Epithelial cell of esophagus (primary cell): ENCODE measurements at places on chromosomes 7 and 10.

- DNase-seq, result no peak
These were observed 144.6 kb downstream of the PRKAG2 start for GRCh38 chr7:151732292-151732691.

DNA sequence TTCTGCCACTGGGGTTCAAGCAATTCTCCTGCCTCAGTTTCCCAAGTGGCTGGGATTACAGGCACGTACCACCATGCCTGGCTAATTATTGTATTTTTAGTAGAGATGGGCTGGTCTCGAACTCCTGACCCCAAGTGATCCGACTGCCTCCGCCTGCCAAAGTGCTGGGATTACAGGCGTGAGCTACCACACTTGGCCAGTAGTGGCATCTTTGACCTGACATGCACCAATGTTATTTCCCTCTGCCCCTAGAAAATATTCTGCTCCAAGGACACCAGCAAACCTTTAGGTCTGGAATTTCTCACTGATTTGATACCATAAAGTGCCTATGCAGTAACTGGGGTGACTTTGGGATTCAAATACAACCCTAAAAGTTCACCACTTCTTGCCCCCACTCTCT is 179.4 kb downstream of the ARID5B start:
- DNase-seq, result no peak

DNA sequence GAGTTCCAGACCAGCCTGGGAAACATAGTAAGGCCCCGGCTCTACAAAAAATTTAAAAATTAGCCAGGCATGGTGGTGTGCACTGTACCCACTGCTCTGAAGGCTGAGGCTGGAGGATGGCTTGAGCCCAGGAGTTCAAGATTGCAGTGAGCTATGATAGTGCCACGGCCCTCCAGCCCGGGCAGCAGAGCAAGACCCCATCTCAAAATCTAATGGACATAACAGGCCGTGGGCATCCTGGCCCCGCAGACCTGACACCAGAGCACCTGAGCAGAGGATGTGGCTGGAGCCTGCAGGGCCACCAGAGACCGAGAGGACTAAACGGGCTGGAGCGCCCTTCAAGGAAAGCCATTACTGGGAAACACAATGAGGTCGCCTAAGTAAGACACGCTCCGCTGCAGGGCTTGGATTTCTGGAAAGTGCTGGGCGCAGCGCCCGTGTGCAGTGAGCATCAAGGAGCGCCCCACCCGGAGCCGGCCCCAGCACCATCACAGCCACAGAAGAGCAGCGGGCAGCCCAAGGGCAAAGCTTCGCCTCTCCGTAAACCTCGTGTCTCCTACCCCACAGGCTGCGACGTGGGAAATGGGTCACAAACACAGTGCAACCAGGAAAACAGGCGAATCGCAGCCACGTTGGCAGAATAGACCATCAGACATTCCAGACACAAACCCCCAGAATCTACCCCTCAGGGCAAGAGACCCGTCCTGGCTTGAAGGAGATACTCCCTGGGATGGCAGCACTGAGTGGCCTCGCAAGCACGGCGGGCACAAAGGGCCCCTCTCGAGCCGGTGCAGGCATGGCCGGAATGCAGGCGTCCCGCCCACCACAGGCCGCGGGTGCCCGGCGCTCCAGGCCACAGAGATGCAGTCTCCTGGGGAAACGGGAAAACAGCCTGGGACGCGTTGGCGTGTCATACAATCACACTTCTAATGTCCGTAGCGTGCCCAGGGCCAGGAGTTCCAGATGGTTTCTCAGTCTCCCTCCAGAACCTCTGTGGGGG is 4.9 kb downstream of the RADIL start:
- DNase-seq, result no peak

GRCh38 chr7:68058014-68058413 is 1061.4 kb downstream of the TYW1 start:
- no peak for DNase-seq

GRCh38 chr7:78578686-78579085 is 780.1 kb downstream of the PHTF2 start:
- no peak for DNase-seq

- DNase-seq, result no peak
These were observed 308.3 kb downstream of the PARD3 start for GRCh38 chr10:34506786-34507185.

GRCh38 chr7:38506756-38507155 is 124.4 kb downstream of the AMPH start:
- DNase-seq, result no peak

DNA sequence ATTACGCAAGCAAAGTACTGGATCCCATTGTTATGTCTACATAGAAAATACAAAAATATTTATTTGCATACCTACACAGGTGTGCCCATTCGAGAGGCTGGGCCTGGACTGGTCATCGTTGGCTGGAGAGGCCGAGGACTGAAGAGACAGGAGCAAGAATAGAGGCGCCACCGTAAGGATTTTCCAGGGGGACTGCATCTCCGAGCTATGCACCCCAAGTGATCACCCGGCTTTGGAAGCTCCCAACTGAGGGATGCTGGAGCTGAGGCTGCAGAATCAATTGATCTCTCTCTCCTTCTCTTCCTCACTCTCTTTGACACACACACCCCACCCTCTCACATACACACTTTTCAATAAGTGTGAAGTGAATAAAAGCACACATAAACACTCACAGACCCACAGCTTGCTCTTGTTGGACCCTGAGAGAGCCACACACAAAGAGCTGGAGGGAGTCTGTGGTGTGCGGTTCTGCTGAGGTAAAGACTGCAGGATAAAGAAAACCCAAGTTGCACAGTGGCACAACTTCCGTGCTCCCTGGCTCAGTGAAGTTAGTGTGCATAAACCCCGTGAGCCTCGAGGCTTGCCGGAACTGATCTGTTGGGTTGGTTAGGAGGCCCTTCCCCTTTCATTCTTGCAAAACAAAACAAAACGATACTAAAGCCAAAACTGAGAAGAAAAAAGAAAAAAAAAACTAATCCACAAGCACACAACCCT is at the start of gene AOAH:
TSS of gene AOAH (minus strand) at position 544 of the 714 bp plus-strand sequence. CDS start at position 198, 346 bp downstream.
- peak; percentile 7 for DNase-seq

DNA sequence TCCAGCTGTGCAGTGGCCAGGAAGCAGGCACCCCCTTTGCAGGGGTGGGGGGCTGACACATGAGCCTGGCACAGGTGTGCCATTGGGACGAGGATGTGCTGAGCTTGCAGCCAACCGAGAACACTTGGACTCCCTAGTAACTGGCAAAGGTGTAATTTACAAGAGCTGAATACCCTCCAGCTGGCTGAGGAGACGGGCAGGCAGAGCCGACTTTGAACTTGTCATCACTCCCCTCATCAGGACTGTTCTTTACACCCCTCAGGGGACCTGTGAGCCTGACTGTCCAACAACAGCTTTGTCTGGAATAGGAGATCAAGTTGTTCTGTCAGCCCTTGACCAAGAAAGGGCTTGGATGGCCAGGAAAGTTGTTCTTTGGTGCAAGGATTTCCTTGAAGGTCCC is 61.2 kb downstream of the CDH23 start:
- DNase-seq, result no peak

DNA sequence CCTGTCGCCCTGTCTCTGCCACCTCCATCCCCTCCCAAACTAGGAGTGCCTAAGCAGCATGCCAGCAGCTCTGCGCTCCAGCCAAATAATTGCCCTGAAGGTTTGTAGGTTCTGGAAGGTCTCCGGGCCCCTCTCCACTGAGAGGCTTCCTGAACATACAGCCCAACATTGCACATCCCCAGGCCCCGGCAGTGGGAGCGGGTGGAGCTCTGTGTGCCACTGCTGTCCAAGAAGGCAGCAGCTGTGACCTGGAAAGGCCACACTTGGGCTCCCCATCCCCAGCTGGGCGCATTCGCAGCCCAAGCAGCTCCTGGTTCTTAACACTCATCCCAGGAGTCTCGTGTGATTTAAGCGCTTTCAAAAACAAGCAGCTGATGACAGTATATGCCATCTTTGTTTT is 95.7 kb downstream of the COL13A1 start:
- DNase-seq, result no peak

DNA sequence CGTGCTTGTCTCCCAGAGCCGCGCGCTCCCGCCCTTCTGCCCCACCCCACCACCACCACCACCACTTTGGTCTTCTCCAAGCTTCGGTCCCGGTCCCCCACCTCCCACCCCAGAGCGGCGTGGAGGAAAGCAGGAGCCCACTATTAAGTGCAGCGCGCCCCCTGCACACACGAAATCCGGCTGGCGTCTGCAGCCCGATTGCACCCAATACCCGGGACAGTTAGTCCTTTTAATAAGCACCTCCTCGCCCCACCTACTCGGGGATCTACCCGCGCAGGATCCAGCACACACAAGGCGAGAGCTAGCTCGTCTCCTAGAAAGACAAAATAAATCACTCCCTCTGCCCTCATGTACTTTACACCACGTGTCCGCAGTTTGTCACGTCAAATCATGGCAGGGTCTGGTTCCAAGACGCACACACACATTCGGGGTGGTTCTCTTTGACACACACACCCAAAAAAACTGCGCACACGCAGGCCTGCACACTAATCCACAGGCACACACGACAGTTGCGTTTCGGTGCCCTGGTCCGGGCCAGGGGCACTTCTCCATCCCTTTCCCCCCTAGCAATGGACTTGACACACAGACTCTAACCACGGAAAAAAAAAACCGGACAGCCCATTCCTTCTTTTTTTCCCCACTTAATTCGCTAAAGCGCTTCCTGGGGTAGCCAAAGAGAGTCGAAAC is 1.6 kb downstream of the SFMBT2 start:
- DNase-seq, result no peak

GRCh38 chr10:114821915-114822443 is 399 bp downstream of the FHIP2A start:
- peak; percentile 49 for DNase-seq

- no peak for DNase-seq
These were observed 15.6 kb upstream of the NRP1 start for GRCh38 chr10:33350041-33350440.

- DNase-seq, result peak; percentile 71
These were observed 61.5 kb downstream of the GRB10 start for GRCh38 chr7:50721160-50721559.

DNA sequence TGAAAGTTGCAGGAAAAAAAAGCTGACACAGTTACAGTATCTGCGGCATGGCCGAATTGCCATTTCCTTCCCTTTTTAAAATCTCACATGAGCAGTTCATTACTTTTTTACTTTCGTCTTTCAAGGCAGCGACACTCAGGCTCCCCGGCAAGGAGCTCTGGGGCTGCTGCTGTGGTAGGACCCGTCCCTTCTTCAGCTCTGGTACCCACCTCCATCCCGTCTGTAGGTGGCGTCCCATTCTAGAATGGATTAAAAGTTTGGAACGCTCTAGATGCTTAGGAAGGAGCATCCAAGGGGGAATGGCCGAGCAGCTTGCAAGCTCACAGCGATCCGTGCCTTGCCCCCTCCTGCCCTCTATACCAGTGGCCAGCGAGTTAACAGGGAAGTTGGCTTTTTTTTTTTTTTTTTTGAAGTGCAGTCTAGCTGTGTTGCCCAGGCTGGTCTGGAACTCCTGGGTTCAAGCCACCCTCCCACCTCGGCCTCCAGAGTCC is 22.8 kb upstream of the TTYH3 start:
- peak; percentile 34 for DNase-seq

- no peak for DNase-seq
These were observed 224.5 kb downstream of the LRMDA start for GRCh38 chr10:75655791-75656451.

- DNase-seq, result peak; percentile 95
These were observed 125.8 kb downstream of the MAD1L1 start for GRCh38 chr7:2106924-2107323.

GRCh38 chr7:107678110-107678753 is 17.6 kb downstream of the SLC26A4 start:
- peak; percentile 15 for DNase-seq

DNA sequence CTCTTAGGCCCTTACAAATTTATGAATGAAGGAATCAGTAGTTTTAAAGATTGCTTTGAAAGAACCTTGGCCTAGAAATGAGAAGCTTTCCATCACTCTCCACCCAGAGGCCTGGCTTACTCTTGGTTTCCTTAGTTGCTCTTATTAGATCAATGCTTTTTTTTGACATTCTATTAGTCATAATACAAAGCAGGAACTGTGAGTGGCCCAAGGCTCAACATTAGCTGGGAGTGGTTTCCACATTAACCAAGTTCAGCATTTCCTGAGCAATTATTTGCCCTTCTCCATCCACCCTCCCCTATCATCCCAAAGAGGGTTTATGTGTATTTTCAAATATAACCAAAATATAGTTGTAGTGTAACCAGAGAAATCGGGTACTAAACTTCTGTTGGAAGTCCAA is 103.4 kb upstream of the FAM204A start:
- DNase-seq, result peak; percentile 52

DNA sequence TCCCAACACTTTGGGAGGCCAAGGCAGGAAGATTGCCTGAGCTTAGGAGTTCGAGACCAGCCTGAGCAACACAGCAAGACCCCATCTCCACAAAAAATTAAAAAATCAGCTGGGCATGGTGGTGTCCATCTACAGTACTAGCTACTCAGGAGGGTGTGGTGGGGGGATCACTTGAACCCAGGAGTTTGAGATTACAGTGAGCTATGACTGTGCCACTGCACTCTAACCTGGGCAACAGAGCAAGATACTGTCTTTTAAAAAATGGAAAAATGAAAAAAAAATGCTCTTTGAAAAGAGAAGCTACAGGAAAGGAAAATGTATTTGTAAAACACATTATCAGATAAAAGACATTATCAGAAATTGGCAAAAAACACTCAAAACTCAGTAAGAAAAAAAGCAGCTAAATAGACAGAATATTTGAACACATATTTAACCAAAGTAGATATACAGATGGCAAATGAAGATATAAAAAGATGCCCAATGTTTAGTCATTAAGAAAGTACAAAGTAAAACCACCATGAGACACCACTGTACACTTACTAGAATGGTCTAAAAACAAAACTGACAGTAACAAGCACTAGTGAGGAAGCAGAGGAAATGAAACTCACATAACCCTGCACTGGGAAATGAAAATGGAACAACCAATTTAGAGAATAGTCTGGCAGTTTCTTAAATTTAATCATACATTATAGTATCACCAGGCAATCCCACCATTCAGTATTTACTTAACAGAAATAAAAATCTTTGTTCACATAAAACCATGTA is 40.5 kb downstream of the NRBF2 start:
- no peak for DNase-seq

DNA sequence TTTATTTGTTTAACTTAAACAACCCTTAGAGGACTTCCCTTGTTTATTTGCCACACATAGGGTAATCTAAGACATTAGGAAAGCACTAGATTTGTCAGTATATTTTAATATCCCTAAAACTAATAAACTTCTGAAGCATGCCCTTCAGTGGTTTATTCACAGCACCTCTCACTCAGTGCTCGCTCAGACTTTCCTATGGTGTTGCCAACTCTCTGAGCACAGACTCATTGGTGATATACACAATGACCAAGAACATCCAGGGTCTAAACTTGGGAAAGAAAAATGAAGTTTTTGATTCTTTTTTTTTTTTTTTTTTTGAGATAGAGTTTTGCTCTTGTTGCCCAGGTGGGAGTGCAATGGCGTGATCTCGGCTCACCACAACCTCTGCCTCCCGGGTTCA is 82.2 kb downstream of the RAB11FIP2 start:
- DNase-seq, result no peak

GRCh38 chr7:2405601-2406345 is 2.4 kb downstream of the CHST12 start:
- no peak for DNase-seq
